Fibroblast of skin of scalp (primary cell): ENCODE measurements at places on chromosomes 7 and 10.

- DNase-seq: peak; percentile 48
Observed at GRCh38 chr7:2608921-2609411, 22.8 kb upstream of the TTYH3 start.

DNA sequence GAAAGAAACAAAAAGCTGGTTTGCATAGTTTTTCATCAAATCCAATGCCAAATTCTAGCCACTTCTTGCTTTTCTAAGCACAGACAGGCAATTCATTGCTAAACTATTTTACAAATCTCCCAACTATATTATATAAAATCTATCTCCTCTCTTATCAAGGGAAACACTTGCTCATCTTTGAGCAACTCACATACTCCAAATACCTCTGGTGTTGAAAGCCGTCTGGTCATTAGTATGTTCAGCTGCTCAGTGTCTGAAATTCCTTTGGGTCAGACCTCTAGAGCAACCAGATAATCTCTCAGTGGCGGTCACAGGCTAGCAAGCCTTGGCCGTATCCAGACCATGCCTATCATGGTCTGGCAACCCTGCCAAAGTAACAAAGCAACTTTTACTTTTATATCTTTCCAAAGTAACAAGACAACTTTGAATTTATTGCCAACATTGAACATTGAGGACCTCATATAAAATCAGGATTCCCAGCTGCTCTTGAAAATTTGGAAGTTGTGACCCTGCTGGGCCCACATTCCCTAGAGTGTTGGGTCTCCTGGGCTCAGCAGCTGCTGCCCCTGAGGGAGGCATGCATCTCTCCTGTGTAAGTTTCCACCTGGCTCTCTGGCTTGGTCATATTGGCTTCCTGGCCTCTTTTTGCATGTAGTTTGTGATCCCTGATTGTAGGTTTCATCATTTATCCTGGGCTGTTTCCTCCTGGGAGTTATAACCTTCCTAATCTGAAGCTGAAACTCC, 56.8 kb upstream of the LANCL2 start:
- peak; percentile 81 for DNase-seq

DNA sequence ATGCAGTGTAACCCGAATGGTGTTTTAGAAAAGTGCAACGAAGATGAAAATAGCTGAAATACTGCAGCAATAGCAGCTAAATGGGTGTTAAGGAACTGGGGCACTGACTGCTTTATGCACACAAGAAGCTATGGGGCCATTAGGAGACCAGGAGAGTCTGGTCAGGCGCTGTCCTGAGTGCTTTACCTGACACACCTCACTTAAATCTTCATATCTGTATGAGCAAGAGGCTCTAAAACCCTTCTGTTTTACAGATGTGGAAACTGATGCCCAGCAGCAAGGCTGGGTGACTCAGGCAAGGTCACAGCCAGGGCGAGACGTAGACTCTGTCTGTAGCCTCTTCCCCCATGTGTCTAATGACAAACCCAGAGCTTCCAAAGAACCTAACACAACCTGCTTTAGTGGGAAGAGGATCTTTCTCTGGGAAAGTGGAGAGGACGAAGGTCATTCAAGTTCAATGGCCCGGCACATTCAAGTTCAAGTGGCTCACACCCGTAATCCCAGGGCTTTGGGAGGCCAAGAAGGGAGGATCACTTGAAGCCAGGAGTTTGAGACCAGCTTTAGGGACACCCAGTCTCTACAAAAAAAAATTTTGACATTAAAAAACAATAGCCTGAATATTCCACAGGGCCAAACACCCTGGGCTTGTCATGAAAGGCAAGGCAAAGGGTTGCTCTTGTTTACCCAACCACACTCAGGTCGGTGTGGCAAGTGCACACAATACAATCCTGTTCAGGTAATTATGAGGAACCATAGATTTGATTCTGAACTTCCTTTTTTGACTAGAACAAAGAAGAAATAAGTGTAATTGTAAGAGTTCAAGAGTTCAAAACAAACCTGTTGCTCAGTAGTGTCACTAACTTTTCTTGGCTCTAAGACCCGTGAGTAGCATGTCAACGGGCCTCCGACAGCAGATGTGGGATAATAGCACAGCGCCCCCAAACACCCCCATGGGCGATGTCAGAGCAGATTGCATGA, 53.7 kb upstream of the KLF6 start:
- no peak for DNase-seq

DNA sequence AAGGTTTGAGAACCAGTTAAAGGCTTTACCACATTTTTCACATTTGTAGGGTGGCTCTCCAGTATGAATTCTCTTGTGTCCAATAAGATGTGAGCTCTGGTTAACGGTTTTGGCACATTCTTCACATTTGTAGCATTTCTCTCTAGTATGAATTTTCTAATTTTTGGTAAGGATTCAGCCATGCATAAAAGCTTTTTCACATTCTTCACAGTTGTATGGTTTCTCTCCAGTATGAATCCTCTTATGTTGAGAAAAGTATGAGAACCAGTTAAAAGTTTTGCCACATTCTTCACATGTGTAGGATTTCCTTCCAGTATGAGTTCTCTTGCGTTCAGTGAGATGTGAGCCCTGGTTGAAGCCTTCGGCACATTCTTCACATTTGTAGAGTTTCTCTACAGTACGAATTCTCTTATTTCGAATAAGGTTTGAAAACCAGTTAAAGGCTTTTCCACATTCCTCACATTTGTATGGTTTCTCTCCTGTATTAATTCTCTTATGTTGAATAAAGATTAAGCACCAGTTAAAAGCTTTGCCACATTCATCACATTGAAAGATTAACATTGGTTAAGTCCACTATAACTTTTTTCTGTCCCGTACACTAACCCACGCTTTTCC, 33.2 kb upstream of the ZNF479 start:
- no peak for DNase-seq

- DNase-seq: no peak
Observed at GRCh38 chr10:119352042-119352441, 144.7 kb downstream of the GRK5 start.

DNA sequence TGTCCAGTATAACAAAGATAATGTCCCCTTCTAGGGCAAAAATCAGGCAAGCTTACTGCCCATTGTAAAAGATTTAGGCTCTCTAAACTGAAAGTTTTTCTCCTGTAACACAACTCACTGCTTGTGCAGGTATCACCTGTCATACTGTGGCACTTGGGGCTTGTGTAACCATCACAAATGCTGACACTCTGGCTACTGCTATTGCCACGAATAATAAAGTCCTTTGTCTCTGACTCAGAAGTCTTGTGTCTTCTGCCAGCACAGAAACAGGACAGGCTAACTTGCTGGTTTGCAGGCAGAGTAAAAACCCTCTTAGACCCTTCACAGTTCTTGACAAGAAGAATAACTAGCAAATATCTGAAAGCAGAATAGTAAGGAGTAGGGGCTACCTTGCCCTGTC, 273.9 kb downstream of the RPS24 start:
- no peak for DNase-seq

DNA sequence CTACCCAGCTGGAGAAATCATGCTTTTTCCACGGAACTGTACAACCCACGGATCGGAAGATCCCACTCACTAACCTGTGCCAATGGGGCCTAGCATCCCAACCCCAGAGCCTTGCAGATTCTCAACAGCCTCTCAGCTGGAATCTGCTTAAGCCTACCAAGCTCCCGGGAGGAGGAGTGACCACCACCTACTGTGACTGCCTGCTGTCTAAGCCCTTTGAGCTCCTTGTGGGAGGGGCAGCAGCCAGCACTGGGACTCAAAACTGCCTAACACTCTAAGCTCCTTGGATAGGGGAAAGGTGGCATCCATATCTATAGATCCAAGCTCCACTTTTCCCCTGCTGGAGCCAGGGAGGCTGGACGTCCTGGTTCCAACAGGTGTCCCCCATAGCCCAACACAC, 254.4 kb upstream of the CNTNAP2 start:
- DNase-seq: no peak

DNA sequence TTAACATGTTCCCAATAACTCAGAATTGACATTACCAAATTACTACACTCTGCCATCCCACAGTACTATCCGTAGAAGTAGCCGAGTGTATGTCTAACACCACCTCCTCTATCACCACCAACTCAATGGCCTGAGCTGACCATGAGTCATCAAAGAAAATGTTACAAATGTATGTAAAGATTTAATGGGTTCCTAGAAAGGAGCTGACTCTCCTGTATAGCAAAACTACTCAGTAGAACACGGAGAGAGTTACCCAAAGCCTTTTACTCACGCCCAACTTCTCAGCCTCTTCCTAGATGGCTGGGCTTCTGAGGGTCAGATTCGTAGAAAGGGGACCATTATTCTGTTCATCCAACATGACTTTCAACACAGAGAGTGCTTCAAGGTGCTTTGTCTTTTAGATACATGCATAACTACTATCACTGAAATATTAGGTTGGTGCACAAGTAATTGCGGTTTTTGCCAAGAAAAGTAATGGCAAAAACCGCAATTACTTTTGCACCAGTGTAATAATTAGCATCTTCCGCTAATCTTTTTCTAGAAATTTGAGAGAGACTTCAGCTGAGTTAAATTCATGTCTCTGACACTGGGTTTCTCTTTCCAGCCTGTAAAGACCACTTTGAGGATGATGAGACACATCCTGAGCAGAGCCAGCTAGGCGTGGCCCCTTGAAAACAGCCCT, 24.0 kb upstream of the NANOS1 start:
- no peak for DNase-seq

GRCh38 chr10:91313-91712, 42.2 kb upstream of the TUBB8 start:
- DNase-seq: no peak

- peak; percentile 59 for DNase-seq
Observed at GRCh38 chr10:32377458-32378259, 30.7 kb upstream of the EPC1 start.

DNA sequence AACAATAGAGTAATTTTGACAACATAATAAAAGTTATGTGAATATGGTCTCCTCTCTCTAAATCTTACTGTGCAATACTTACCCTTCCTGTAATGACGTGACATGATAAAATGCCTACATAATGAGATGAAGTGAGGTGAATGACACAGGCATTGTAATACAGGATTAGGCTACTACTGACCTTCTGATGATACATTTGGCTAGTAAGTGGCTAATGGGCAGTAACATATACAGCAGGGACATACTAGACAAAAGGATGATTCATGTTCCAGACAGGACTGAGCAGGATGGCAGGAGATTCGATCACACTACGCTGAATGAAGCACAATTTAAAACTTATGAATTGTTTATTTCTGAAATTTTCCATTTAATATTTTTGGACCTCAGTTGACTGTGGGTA, 4.7 kb downstream of the C10orf88 start:
- no peak for DNase-seq

DNA sequence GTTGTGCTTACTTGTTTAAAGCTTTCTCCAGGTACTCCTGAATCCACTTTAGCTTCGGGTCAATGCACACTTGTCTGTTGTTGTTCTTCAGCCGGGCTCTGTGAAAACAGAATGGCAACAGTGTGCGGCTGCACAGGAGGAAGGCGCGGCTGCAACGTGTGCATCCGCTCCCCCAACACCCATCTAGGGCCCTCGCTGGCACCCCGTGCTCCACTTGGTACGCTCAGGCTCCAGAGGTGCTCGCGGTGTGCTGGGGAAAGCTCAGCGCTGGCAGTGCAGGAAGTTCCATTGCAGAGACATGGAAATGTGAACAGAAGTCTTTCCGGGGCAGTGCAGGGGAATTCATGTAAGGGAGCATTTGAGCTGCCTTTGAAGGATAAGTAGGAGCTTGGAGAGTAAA, 6.3 kb downstream of the CXCL12 start:
- DNase-seq: no peak

- DNase-seq: no peak
Observed at GRCh38 chr10:121998462-121998861, 9.5 kb downstream of the TACC2 start.

GRCh38 chr10:47368431-47369180, 15.5 kb downstream of the ZNF488 start:
- DNase-seq: no peak

DNA sequence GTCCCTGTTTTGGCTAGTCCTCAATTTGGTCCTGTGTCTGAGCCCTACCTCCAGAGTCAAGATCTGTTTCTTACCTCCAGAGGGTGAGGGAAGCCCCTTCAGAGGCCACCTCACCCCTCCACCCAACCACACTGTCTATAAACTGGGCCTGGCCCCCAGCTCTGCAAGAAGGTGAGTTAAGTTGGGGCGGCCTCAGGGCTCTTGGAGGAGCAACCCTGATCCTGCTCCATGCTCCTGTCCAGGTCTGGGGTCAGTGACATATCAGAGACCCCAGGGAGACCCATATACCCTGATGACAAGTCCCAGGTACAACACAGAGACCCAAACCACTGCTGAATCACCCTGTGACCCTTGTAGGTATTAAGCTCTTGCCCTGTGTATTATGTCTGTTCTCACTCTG, 69.5 kb downstream of the MYL10 start:
- no peak for DNase-seq

DNA sequence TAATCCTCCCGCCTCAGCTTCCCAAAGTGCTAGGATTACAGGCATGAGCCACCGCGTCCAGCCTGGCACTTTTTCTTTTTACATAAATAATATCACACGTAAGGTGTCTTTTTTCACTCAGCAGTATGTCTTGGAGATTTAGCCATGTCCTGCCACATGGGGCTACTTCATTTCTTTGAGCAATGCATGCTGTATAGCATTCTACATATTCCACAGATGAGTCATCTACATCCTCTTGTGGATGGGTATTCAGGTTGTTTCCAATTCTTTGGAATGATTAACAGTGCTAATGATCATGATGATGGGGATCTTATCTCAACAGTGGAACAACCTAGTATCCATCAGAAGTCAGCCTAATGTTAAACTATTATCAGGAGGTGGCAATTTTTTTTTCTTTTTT, 50.8 kb downstream of the ZNF503 start:
- peak; percentile 72 for DNase-seq

DNA sequence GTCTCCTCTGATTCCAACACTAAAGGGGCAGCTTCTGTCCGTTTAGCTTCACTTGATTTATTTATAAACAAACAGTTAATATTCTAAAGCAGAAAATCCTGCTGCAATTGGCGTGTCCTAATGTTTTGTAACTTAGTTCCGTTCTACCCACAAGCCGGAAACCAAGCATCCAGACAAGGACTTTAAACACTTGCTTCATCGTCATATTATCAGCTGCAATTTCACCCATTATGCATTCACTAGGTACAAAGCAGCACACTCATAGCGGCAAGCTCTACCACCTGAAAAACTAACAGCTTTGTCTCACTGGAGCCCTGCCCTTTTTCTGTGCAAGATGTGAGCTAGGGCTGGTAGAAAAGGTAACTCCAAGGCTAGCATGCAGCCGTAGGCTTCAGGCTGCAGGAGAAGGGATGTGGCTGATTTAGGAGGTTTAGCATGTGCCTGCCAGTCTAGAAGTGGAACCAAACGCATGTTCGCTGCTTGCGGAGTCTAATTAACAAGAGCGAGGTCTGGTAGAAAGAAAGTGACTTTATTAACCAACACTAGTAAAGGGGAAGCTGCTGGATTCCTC, 43.7 kb upstream of the BPGM start:
- DNase-seq: no peak
